Dorsolateral prefrontal cortex (tissue), 122 donors: ENCODE measurements at places on chromosomes 1 and 21. TPM values are rescaled to one million over a fixed set of nuclear protein-coding genes. Genes with fewer than 3 reads are reported as not detected.
A peak's percentile ranks its signal among the peaks of the same experiment; 100 is the strongest.

GRCh38 chr1:201769072-201769471 is 59.9 kb upstream of the IPO9 start:
- DNase-seq: no peak

DNA sequence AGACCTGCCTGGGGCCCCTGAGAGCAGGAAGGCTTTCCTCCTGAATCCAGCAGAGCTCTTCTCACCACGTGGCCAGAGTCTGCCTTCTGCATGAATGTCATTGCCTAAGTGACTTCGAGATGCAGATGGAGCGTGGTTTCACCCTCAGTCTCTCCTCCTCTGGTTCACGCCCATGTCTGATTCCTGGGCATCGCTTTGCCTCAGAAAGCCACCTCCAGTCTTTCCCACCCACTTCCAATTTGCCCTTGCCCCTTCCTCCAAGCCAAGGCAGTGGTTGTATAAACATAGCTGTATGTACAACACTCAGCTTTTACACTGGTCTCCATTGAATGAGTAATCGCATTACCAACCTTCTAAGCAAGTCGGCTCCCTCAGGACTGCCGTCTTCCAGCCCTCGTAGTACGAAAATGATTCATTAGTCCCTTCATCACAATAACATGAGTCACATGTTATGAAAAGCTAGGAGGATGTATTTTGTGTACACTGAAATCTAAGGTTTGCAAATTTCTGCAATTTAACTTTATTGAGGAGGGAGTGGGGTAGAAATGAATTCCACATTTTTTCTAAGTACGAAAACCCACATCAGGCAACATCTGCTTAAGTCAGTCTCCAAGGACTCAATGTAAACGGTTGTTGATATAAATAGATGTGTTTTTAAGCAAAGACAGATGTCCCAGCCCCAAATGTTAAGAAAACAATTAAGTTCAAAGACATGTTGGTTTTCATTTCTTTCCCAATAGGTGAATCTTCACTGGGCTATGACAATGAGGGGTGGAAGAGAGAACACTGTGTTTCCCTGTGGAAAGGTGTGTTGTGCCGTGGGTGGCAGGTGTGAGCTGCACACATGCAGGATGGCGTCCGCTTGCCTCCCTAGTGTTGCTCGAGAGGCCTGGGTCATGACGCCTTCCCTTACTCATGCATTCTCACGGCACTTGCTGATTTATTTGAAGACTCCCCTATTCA is 32.3 kb upstream of the ETS2 start:
- DNase-seq: no peak

DNA sequence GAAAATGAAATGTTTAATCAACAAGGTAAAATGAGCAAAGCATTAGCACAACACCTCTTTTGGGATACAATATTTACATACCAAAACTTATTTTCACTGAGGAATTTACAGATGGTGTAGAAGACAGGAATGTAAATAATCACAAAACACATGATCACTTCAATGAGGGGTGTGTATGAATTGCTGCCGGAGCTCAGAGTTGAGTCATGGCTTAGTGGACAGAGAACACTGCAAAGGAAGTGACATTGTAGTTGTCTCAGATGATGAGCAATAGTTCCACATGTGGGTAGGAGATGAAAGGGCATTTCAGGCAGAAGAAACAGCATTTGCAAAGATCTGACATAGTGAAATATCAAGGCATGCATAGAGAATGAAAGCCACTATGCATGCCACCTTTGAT is 5.6 kb upstream of the KPRP start:
- no peak for DNase-seq

- DNase-seq: no peak
These were observed 58.4 kb downstream of the NTMT2 start for GRCh38 chr1:170204121-170204520.

GRCh38 chr1:158145173-158145719 is 35.4 kb upstream of the CD1D start:
- DNase-seq: peak; percentile 61

- DNase-seq: no peak
These were observed 147.0 kb downstream of the NRIP1 start for GRCh38 chr21:14917762-14918161.

DNA sequence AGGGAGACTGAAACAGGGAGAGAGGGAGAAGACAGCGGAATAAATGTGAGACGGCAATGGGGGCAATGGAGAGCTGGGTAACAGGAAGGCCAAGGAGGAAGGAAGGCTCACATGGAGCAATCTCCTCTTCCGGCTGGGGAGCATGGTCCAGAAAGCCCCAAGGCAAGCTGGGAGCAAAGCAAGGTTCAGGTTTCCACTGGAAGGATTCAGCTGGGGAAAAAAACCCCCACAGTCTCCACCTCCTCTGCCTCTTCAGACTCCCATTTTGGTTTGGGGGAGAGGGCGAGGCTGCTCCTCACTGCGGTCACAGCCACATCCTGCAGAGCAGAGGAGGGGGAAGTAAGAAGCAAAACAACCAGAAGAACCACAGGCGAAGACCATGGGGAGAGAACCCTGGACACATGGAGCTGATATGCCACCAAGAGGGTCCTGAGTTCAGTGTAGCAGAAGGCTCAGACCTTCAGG is 650 bp downstream of the TNFAIP8L2 start:
- no peak for DNase-seq

DNA sequence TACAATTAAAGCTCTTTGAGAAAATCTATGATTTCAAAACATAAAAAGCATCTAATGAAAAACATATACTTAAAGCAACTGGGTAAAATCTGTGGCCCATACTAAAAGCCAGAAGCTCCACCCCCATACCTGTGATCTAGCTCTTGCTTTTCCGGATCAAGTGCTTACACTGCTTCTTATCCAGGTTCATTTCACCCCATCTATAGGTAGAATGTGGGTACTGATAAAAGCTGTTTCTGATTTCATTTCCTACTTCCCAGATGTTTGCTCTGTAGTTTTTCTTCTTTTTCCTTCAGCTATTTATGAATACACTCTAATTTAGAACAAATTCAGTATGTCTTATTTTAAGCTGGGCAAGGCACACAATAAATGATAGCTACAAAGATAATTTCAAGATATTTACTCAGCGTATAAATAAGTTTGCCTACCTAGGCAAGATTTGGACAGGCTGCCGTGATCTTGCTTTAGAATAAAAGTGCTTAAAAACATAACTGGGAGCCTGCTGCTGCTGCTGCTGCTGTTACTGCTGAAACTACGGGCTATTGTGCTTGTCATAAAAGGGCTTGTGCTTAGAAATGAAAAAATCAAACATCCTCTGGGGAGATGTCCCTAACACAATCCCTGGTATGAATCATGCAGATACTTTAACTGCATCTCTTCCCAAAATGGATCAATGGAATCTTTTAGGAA is 2.1 kb downstream of the SIPA1L2 start:
- DNase-seq: no peak

Gene HAO2
- total RNA-seq: not detected
